Skeletal muscle cell (primary cell): ENCODE measurements at places on chromosomes 1 and 21.
A peak's percentile ranks its signal among the peaks of the same experiment; 100 is the strongest.

DNA sequence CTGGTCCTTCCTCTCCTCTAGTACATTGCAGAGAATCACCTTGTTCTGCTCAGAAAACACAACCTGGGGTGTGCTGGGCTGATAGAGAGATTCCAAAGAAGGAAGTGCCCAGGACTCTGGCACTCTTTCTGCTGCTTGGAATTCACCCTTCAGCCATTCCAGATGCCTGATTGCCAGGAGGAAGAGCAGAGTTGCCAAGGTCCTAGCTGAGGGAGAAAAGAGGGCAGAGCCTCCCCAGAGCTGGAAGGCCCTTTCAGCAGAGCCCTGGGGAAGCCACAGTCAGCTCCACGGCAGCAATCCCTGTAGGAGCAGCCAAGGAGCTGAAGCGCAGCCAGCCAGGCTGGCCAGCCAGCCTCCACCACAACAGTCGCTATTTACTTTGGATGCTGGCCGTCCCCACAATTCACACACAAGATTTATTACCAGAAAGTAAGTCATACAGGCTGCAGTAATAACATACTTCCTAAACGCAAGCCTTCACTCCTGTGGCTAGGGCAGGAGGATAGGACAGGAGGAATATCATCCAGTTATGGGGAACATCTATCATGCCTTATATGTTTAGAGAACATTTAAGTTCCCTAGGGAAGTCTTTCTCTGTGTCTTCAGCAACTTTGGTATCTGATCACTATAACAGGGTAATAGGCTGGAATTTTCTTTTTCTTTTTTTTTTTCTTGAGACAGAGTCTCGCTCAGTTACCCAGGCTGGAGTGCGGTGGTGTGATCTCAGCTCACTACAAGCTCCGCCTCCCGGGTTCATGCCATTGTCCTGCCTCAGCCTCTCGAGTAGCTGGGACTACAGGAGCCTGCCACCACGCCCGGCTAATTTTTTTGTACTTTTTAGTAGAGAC is 36.6 kb upstream of the SLC44A3 start:
- peak; percentile 97 for DNase-seq

- DNase-seq: no peak
Observed at GRCh38 chr1:43137445-43138052, 34.5 kb downstream of the EBNA1BP2 start.

DNA sequence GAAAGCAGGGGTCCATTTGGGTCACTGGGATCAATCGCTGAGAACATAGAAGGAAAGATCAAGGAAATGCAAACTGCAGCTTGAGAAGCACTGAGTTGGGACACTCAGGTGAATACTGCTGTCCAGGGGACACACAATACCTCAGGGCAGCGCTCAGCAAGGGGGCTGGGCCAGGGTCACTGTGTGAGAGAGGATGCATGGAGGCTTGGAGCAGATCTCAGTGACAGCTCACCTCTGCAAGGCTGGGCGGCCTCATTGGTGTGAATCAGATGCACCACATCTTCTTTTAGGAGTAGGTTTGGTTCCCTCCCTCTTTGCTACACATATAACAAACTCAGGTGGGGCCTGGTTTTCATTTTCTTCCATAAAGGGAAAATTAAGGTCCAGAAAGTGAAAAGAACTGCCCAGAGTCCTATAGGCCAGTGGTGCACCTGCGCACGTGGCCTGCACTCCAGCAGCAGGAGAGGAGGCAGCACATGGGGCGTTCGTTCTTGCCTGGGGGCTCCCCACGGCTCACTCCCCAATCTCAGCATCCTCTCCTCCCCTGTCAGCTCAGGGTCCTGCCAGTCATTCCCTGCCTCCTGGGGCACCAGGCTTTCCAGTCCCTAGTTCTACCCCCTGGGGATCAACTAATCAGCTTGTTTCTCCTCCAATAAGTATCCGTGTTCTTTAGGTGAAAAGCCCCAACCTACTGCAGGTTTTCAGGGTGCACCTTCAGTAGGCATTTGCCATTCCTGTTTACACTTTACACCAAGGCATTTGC is 1.5 kb downstream of the A3GALT2 start:
- DNase-seq: no peak

- no peak for DNase-seq
Observed at GRCh38 chr1:172498857-172499256, 34.1 kb upstream of the SUCO start.

GRCh38 chr1:22611530-22611947 is 24.9 kb upstream of the C1QA start:
- DNase-seq: peak; percentile 12

- no peak for DNase-seq
Observed at GRCh38 chr1:226948051-226948450, 8.0 kb downstream of the COQ8A start.

GRCh38 chr1:182404781-182405180 is 4.3 kb upstream of the TEDDM1 start:
- no peak for DNase-seq

DNA sequence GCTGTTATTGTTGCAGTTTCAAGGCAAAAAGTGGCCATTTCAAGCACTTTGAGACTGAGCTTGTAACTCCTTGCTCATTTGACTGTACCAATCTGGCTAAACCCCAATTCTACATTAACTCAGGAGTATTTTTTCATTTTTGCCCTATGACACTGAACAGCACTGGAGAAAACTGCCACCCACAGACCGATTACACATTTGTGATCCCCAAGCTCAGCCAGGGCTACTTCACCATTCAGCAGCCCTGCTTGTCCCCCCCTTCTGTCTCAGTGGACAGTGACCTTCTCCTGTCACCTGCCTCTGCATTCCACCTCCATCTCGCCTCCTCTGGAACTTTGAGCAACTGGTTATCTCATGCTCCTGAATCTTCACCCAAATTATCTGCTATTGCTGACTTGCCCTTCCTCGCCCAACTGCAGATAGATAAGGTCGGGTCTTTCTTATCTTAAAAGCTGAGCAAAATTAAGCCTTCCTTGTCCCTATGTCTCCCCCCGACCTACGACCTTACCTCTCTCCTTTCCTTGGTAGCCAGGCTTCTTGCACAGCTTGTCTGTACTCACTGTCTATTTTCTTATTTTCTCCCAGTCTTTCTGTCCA is 25.3 kb downstream of the SPATA46 start:
- DNase-seq: no peak

DNA sequence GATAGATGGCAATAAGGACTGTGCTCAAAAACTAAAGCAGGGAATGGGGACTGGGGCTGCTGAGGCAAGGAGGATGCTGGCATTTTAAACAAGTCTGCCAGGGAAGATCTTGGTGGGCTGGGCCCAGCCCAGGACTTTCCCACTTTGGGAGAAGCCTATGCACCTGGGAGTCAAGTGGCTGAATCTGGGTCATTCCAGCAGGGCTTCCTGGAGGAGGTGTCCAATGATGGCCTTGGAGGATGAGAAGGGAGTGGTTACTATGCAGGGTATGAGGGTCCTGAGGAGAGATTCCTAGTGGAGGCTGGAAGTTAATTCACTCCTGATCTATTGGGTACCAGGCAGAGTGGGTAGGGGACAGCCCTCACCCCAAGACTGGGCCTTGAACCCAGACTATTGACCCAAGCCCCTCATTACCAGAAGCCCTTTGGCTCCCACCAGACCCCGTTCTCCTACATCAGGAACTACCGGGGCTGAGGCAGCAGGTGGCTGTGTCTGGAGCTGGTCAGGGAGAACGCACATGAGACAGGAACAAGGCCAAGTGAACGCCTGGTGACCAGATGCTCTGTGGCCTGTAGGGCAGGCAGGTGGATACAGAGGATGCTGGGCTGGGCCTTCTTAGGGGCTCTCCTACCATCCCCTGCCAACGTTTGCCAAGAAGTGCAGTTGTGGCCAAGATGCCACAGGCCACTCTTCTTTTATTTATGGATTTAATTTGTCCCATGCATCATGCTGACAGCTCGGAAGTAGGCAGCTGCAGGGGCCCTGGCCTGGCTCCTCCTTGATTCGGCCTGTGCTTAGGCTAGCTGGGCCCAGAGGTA is 18.3 kb upstream of the LRP8 start:
- DNase-seq: no peak

- DNase-seq: no peak
Observed at GRCh38 chr21:44616591-44616926, 4.7 kb downstream of the KRTAP10-8 start.

DNA sequence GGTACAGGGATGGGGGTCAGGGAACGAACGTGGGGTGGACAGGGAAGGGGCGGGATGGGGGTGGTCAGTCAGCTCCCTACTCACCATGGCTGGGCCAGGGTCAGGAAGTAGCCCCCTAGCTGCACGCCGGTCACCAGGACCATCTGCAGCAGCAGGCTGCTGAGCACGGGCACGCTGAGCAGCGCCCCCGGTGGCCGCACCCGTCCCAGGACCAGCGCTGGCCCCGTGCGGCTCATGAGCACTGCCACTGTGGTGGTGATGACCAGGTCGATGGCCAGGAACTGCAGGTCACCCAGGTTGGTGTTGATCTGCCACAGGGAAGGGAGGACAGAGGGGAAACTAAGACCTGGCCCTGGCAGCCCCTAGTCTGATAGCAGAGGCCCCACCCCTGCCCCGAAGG is 6.5 kb upstream of the MFAP2 start:
- no peak for DNase-seq

DNA sequence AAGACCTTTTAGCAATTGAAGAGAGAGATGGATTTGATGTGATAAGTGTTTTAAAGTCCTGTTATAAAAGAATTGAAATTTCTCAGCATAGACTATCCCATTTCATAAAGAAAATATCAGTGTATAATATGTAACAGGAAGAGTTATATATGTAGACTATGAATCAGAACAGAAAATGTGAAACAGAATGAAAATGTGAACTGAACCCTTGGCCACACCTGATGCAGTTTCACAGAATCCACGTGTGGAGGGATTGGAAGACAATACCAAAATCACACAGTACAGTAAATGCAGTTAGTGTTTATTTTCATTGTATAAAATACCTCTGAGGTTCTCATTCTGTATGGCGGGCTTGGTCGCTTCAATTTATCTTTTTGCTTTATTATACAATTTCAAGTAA is 9.9 kb upstream of the SLAMF1 start:
- DNase-seq: no peak

DNA sequence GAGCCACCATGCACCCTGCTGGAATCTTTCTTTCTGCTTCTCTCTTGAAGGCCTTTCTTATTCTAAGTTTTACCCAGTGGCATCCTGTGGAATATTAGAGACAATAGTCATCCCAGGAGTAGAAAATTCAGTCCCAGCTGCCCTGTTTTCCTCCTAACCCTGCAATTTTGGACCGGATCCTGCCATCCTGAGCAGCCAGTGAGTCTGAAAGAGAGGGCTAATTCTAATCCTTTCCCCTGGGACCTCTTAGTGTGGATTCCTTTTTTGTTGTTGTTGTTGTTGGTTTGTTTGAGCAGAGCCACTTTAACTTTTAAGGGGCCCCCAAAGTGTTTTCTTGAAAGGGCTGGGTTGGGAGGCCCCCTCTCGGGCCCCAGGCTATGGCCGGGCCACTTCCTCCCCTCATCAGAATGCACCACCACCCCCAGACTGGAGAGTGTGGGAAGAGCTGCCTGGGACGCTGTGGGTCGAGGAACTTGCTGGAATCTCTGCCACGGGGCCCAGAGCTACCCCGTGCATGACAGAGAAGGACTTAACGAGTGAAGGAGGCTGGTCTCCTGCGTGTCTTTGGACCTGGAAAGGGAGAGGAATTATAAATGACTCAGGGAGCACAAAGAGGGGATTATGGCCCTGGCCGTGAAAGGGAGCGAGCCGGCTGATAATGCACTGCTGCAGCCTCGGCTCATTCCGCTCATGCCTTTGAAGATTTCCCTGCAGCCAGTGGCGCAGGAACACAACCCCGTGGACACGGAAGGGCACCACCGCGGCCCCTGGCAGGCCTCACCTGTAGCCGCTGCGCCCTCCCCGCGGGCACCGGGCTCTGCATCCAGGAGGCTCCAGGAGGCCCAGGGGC is 81.0 kb upstream of the AKT3 start:
- DNase-seq: no peak

GRCh38 chr1:235105051-235106043 is 23.3 kb downstream of the TOMM20 start:
- no peak for DNase-seq

DNA sequence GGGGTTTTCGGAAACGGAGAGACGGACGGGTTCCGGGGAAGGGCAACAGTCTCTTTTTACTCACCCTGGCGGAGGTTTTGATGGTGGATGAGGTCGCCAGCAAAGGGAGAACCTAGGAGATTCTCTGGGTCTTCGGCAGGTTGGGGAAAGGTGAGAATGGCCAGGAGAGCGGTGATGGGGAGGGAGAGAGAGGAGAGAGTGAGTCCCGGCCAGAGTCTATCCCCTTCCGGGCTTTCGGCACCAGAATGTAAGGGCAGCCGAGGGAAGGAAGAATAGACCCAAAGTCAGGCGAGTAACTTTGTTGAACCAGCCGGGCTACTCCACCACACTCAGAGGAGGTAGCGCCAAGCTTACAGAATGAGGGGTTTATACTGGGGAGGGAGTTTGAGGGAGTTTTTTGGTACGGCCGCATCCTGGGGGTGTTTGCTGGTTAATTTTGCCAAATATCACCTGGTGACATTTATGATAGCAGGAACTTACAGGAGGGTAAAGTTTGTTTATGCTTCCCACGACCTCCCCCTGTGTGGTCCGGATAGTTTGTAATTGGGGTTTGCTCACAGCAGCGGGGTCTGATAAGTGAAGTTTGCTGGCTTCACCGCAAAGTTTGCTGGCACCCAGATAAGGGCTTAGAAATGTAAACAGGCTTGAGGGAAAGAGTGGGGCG is 141.1 kb upstream of the ETV3 start:
- no peak for DNase-seq

GRCh38 chr1:220457957-220458609 is 69.9 kb upstream of the MARK1 start:
- DNase-seq: no peak

DNA sequence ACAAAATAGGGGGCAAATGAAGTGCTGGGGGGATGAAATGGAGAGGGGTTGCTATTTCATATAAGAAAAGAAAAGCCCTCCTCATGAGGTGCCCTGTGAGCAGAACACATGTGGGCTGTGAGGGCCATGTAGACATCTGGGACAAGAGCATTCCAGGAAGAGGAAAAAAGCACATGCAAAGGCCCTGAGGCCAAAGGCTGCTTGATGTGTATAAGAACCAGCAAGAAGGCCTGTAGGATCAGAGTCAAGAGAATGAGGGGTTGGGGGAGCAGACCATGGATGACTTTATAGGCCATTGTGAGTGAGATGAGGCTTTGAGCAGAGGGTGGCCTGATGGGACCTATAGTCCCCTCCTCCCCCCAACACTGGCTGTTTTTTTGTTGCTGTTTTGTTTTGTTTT is 7.7 kb upstream of the RAB4A start:
- no peak for DNase-seq

- no peak for DNase-seq
Observed at GRCh38 chr1:239913141-239913585, 178.5 kb upstream of the FMN2 start.

GRCh38 chr1:176466514-176466913 is 3.5 kb downstream of the PAPPA2 start:
- DNase-seq: no peak

- no peak for DNase-seq
Observed at GRCh38 chr1:153505576-153505975, 30.2 kb downstream of the S100A6 start.

GRCh38 chr1:61013189-61013945 is 69.0 kb upstream of the NFIA start:
- DNase-seq: no peak
